ENCODE measurements at places on chromosomes 12 and 14.

DNA sequence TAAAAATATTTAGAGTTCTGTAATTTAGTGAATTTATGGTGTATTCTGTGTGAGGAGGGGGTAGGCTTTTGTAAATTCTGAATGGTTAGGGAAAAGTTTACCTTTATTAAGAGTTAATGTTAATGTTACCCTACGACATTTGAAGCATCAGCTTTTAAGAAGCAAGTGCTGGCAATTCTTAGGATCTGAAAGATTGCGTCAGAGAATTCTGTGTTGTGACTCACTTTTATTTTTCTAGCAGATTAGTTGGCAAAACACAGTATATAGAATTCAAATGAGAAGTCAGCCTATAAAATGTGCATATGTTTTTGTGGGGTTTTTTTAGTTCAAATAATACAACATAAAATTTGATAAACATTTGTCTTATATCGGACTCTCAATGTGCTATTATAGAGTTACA lies 97.6 kb downstream of the RAD52 start:
- DNase-seq, result no peak

- DNase-seq, result no peak
Observed at GRCh38 chr12:105948331-105948730, 190.4 kb downstream of the NUAK1 start.

DNA sequence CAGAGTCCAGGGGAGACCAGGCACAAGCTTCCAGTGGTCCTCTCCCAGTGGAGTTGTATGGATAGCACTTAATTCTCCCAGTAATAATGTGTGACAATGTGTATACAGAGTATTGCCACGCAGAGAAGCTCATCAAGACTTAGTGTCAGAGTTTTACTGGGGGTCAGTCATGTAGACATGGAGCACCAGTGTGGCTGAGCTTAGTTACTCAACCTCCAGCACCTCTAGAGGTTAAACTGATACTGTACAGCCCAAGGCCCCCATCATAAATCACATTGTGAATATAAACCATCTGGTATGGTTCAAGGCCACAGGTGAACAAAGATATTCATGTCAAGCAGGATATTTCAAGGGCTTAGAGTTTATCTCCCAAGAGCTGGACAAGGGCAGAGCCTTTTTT lies 378.1 kb upstream of the TMPO start:
- DNase-seq, result no peak

DNA sequence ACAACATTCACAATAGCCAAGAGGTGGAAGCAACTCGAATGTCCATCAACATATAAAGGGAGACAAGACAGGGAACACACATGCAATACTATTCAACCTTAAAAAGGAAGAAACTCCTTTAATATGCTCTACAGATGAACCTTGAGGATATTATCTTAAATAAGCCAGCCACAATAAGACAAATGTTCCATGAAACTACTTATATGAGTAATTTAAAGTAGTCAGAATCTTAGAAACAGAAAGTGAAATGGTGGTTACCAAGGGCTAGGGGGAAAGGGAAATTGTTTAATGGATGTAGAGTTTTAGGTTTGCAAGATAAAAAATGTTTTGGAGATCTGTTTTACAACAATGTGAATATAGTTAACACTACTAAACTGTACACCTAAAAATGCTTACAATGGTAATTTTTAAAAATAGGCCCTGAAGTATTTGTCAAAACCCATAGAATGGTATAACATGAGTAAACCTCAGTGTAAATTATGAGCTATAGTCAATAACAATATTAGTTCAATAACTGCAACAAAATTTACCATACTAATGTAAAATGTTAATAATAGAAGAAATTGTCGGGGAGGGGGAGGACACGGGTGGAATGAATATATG lies 71.1 kb downstream of the EGLN3 start:
- no peak for DNase-seq

DNA sequence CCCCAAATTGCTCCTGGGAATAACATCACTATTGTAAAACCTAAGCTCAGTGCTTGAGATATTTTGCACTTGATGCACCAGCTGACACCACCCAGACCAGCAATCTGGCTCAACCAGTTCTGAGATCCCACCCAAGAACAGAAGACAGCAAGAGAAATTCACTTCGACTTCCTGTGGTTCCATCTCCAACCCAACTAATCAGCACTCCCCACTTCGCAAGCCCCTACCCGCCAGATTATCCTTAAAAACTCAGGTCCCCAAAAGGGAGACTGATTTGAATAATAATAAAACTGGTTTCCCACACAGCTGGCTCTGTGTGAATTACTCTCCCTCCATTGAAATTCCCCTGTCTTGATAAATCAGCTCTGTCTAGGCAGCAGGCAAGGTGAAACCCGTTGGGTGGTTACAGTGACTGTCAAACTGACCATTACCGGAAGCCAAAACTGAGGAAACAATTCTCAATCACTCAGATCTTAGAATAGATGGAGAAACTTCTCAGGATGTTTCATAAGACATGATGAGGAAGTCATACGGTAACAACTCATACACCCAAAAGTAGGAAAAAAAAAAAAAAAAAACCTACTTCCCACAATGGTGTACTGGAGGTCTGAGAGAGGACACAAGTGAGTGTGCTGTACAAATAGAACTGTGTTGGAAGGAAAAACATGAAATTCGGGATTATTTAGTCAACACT lies 92.4 kb downstream of the TMTC1 start:
- DNase-seq, result no peak

GRCh38 chr12:29486972-29487371 lies 10.5 kb downstream of the OVCH1 start:
- DNase-seq, result no peak

GRCh38 chr12:26533211-26533610 lies 299.8 kb downstream of the ITPR2 start:
- no peak for DNase-seq

DNA sequence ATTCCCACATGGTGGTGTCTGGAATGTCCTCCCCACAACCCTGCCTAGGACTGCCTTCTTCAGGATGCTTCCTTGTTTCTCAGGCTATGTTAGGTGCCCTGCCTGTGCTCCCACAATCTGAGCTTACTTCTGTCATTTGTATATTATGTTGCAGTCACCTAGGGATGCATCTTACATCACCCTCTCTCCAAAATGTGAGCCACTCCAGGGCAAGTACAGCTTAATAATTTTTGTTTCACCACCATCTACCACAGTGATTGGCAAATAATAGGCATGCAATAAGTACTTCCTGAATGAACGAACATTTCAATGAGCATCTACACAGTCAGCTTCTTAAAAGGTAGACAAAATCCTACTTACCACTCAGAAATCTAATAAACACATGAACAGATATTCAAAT lies 37.6 kb downstream of the ZFYVE26 start:
- DNase-seq, result no peak

GRCh38 chr14:54654605-54655004 lies 87.7 kb downstream of the SAMD4A start:
- no peak for DNase-seq

DNA sequence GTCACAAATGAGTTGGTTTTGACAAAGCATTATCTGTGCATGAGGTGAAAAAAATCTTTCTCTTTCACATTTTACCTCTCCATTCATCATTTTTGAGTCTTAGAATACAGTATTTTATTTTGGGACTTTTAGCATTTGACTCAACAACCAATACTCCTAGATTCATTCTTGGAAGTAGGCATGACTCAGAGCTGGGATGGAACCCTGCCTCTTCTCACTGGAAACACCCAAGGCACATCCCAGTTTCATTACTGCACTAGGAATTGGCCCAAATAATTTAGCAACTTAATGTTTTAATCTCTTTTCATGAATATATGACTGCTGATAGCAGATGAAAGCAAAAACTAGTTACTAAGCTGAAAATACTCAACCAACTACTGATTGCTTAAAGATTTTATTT lies 3.3 kb upstream of the PDZRN4 start:
- no peak for DNase-seq

- peak; percentile 0 for DNase-seq
Observed at GRCh38 chr12:20646239-20646827, 48.8 kb upstream of the SLCO1C1 start.

DNA sequence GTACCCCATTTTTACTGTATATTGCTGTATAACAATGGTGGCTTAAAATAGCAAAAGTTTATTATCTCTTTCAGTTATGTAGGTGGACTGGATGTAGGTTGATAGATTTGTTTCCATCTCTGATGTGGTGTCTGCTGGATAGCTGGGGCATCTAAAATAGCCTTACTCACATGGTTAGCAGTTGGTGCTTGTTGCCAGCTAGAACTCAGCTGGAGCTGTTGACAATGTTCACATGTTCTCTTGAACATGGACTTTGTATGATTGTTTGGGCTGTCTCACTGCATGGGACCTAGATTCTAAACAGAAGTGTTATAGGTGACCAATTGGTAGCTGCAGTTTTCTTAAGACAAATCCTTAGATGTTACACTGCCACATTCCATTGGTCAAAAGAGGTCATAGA lies 126.9 kb downstream of the GPHN start:
- DNase-seq, result no peak

- no peak for DNase-seq
Observed at GRCh38 chr14:71365361-71365760, 458.1 kb downstream of the PCNX1 start.

DNA sequence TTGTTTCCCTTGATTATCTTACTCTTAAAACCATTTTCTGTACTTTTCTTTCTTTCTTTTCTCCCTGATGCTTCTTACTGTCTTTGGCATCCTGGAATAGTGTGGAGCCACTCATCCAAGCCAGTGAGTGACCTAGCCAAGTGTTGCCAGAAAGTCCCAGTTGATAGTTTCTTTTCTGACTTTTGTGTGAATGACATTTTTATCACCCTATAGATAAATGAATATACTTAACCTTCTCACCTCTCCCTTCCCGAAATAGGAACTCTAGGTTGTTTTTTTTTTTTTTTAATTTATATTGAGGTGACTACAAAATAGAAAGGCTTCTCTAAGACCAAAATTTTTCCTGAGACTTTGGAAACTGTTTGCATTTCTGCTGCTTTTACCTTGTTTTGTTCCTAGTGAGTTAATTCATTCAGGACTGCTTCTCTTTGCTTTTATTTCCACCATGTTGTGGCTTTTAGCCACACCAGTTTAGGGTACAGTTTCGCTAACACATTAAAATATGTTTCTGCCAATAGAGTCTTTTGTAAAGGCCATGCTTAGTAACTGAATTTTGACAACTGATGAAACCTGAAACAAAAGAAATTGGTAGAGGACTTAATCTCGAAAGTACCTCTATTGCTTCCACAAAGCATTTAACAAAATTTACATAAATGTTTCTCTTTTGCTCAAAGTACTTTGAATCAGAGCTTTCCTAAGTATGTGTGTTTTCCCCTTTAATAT lies 194.6 kb downstream of the ERC1 start:
- DNase-seq, result no peak

DNA sequence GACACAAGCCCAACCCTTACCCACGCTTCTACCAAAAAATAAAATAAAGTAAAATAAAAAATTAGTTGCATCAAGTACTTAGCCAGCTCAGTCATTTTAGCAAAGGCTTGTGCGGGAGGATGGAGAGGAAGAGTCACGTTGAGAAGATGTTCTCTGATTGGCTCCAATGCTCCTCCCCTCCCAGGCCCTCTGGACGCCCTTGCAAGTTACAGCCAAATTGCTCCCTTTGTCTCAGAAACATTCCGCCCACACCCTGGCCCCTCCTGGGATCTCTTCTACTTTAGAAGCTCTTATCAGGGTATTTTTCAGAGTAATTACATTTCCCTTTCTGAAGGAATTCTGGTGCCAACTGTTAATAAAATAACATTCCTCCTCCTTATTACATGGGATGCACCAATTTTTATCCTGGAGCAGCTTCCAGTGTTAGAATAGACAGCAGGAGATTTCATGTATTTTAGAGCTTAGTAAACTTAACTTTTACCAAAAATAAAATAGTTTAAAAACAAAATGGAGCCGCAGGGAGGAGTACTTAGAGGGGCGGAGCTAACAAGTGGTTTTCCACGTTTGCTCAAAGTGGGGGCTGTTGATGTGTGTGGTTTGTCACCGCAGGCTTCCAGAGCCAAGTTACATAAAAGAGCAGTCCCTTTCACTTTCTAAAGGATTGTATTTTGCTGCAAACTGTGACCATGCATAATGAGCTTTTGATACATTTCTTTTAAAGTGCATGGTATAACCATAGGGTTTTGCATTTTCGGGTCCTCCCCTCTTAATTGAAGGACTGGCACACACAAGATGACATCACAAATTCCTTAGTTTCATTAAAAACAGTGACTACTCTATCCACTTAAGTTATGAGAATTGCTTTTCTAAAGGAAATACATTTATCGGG lies 71.7 kb upstream of the RAP1B start:
- DNase-seq, result peak; percentile 9

All from KG1 (cell line).